ENCODE measurements at places on chromosomes 12 and 14.

DNA sequence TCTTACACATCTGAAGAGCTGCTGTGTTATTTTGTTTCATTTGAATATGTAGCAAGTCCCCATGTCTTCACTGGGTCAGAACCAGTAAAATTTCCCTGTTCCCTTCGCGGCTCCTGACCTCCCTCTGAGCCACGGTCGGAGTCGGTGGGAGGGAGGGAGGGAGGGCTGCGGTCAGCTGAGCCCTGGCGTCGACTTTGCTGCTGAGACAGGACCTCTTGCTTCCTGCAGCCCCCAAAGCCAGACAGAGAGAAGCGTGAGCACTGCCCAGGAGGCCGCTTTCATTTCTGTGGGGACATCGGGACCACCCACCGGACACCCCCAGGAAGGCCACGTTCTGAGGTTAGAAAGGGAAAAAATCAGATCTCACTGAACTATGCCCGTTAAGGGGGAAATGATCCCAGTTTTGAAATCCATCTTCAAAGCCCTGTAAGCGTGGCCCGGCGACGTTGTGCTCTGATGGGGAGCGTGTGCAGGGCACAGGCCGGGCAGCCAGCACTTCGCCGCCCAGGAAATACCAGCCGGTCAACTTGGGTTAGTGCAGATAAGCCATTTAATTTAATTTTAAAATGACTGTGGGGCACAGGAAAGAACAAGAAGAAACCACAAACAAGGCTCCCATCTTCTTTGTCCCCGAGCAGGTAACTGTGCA, 42.1 kb downstream of the NOC4L start:
- DNase-seq = no peak

DNA sequence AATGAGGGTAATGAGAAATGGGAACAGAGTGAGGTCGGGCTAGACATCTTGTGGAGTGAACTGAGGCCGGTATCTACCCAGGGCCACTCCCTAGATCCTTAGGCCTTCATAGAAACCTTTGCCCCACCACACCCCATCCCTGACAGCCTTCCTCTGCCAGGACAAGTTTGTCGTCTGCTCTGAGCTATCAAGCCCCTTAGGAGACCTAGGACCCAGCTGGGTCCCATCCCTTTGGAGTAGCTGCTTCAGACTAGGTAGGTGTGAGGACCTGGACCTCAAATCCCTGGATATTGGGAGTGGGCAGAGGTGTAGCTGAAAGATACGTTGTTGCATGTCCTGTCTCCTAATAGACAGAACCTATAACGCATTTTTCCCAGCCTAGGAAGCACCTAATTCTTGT, at the start of gene TMEM253:
Gene TMEM253 (plus strand): TSS at position 136 of the 400 bp plus-strand sequence. CDS start 278 bp downstream, outside the sequence.
- DNase-seq = no peak

GRCh38 chr12:24739106-24739779, 209.7 kb downstream of the BCAT1 start:
- no peak for DNase-seq

- DNase-seq = no peak
These were observed 127.3 kb downstream of the RFLNA start for GRCh38 chr12:124422142-124422569.

GRCh38 chr14:20620798-20621478, 20.6 kb downstream of the OR6S1 start:
- no peak for DNase-seq

- DNase-seq = no peak
These were observed 198.6 kb downstream of the BCAT1 start for GRCh38 chr12:24750263-24750662.

DNA sequence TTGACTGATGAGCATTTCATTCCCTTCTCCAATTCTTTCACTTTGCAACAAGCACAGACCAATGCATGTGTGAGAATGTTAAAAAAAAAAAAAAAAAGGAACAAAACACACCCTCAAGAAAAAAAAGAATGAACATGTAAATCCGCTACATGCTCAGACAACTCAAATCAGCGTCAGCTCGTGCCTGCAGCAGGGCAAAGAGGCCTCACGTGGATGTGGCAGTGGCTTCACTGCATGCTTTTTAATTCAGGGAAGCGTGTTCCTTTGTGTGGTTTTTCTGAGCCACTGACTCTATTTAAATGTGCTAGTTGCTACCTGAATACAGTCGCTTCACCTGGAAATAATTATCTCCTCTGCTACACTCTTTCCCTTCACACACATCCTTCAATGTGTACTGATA, 55.1 kb downstream of the PPP1R36 start:
- DNase-seq = no peak

DNA sequence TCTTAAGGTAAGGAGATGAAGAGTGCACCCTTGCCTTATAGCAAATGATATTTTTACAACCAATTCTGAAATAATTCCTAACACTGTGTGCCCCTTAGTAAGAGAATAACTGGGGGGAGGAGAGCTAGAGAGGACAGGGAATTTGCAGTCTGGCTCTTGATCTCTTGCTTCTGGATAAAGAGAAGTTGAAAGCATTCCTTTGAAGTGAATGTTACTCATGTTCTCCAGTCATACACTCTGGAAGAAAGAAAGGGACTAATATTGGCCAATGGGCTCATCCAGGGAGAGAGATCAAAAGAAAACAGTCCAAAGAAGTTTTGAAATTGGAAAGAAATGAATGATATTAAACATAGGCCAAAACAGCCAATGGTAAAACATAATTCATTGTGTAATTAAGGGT, 25.3 kb downstream of the C12orf75 start:
- DNase-seq = no peak

DNA sequence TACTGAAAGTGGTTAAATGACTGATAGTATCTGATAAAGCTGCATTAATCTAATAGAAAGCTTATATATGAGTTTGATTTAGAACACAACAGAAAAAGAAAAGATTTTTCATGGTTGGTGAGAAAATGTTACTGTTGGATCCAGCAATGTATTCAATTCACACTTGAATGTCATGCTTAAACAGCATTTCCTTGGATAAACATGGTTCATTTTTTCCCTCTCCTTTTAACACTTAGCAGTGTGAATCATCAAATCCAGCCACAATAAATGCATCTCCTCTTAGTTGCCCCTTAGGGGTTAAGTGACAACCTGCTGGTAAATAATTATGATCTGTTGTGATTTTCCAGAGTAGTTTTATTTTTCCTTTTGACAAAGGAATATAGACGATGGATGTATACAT, 74.9 kb upstream of the GRIP1 start:
- no peak for DNase-seq

All from stimulated activated CD4-positive, alpha-beta T cell treated with anti-CD3 and anti-CD28 coated beads, Interleukin-2, amount 100 ng/mL, for 24 hours (primary cell).